Activated naive CD4-positive, alpha-beta T cell (primary cell): ENCODE measurements at places on chromosomes 5 and 9.

DNA sequence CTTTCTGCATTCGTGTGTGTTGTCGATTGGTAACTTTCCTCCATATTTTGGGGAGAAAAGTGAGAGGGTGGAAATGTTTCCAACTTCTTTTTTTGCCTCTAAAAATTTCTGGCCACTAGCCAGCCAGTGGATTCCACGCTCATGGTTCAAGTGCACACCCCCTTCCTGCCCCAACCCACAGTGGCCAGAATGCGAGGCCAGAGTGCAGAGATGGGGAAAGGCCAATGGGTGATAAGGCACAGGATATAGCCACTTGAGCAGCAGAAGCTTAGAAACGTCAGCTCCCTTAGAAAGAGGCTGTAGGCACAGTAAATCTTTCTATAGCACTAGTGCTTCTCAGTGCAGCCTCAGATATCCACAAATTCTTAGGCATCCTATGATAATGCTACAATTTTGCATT is 75.8 kb upstream of the ADRB2 start:
- no peak for DNase-seq

DNA sequence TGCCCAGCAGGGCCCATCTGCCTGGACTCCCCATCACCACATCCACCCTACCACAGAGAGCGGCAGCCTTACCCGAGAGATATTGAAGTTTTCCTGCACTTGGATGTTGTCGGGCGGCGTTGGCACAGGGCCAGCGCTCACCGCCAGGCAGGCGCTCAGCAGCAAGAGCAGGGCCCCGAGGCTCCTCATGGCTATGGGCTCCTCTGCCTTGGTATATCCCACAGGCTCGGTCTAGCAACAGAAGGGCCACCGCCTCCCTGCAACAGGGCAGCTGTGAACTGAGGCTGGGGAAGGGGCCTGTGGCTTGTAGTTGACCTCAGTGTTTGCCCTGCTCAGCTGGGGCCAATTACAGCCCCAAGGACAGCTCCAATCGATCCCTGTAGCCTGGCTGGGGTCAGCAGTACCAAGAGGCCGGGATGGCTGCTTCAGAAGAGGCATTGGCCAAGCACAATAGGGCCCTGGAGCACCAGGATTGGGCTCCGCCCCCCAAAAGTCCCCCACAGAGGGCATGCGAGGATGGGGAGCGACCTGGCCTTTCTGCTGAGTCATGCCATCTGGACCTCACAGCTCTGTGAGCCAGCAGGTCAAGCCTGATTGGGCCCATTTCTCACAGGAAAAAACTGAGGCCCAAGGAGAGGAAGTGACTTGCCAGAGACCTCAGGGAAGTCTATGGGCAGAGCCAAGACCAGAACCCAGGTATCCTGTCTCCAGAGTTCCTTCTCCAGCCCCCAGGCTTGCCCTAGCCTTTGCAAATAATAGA is at the start of gene AMBP:
Gene AMBP (minus strand): TSS at position 280 of the 760 bp plus-strand sequence. CDS start 91 bp downstream, at position 189.
- no peak for DNase-seq

DNA sequence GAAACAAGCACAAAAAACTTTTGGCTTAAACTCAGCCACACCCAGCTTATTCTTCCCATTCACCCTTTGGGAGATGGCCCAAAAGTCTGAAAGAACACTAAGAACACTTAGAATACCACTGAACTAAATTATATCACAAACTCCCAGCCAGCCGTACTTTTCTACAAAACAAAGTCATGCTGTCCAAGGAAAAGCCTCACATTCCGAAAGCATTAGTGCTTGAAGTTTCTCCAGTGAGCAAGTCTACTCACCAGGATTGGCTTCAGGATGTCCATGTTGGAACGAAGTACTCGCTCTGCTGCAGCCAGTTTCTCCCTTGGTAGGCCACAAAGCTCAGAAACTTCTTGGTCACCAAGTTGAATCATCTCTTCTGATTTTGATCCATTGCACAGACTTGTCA is 69.7 kb downstream of the ABCA1 start:
- no peak for DNase-seq

DNA sequence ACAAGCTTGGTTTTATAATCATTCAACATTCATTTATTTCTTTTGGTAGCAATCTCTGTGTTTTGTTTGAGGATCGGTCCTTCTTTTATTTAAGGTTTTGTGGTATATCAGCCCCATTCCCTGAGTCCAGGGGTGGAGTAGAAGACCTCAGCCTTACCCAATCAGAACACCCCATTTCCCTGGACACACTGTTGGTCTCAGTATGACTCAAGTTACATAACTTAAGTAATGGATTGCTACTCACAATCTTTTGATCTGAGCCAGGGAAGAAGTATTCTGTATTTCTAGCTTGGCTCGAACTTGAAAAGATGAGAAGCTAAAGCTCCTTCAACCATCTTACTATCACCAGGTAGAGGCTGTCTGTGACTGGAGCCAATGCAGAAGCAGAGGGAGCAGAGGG is 175.2 kb upstream of the HAPLN1 start:
- no peak for DNase-seq

- DNase-seq = no peak
Measured at GRCh38 chr5:113230711-113231652, 203.8 kb downstream of the TSSK1B start.

DNA sequence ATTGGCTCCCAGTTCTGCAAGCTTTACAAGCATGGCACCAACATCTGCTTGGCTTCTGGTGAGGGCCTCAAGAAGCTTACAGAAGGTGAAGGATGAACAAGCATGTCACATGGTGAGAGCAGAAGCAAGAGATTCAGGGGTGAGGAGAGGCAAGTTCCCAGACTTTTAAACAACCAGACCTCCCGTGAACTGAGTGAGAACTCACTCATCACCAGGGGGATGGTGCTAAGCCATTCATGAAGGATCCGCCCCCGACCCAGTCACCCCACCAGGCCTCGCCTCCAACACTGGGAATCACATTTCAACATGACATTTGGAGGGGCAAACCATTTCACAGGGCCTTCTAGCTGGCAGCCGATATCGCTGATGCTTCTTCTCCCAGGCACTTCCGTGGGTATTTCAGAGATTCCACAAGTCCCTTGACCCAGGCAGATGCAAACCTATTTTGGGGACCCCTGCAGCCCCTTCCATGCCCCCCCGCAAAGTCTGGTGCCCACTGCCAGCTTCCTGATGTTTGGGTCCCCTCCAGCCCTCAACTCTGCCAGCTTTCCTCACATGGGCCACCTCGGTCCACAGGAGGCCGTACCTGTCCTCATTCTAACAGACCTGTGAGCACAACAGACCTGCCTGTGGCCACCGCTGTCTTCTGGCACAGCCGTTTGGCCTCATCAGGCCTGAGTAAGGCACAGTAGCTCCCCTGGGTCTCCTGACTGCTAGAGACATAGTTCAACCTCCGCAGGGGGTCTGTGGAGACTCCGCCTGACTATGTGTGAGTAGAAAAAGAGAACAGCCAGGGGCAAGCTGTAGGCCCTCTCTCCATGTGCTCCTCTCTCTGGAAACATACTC is 60.7 kb upstream of the ANGPTL2 start:
- no peak for DNase-seq

- DNase-seq = no peak
Measured at GRCh38 chr9:93149361-93149760, 15.3 kb upstream of the NINJ1 start.
